ENCODE measurements at places on chromosomes 2 and 18. TPM values are rescaled to one million over a fixed set of nuclear protein-coding genes. Genes with fewer than 3 reads are reported as not detected.

- DNase-seq: no peak
Observed at GRCh38 chr2:158926478-158926948, 41.9 kb upstream of the TANC1 start.

DNA sequence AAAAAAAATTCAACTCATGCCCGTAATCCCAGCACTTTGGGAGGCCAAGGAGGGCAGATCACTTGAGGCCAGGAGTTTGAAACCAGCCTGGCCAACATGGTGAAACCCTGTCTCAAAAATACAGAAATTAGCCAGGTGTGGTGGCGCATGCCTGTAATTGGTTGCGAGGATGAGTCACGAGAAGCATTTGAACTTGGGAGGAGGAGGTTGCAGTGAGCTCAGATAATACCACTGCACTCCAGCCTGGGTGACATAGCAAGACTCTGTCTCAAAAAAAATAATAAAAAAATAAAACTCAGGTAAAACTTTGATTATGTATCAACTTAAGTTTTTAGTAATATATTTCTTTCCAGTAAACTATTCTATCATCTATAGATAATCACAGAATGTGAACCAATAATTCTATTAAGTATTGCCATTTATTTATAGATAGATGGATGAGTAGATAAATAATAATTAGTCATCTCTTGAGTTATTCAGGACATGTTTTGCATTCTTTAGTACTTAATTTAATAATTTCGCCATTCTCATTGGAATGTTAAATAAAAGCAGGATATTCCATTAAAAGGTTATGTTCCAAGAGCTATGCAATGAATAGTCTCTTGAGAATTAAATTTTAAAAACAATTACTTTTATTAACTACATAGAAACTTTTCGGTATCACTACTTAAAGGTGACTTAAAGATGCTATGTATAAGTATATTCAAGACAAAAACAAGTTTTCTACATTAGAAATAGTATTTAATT lies 48.7 kb downstream of the WDPCP start:
- DNase-seq: no peak

- DNase-seq: no peak
Observed at GRCh38 chr2:118693287-118693822, 154.1 kb downstream of the EN1 start.

DNA sequence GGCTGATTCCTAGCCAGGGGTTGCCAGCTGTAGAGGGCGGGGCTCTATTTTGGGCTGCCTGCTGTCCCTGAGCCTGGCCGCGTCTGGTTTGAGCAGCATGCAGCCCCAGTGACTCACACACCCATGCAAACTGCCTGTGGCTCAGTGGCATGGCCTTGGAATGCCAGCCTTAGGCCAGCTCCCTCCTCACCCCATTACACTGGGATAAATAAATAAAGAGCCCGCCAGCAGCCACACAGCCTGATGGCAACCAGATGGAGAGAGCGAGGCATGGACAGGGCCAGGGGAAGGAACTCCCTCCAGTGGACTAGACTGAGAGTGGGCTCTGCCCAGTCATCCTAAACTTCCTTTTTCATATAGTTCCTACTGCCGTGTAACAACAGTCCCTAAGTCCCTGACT lies 18.3 kb downstream of the NHEJ1 start:
- no peak for DNase-seq

DNA sequence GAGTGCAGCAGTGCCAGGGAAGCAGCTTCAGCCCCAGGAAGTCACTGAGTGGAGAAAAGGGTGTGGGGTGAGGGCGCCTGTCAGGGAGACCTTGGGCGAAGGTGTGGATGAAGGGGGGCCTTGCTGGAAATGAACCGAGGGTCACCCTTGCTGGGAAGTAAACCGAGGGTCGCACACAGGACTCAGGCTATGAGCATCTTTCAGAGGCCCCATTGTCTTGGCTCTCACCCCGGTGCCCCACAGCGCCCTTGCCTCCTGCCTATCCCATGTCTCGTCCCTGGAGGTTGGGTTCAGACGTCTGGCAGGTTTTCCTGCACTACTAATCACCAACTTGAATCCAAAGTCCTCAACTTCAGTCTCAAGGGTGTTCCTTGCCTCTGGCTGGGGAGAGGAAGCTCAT lies 122.8 kb upstream of the PXDN start:
- DNase-seq: no peak

DNA sequence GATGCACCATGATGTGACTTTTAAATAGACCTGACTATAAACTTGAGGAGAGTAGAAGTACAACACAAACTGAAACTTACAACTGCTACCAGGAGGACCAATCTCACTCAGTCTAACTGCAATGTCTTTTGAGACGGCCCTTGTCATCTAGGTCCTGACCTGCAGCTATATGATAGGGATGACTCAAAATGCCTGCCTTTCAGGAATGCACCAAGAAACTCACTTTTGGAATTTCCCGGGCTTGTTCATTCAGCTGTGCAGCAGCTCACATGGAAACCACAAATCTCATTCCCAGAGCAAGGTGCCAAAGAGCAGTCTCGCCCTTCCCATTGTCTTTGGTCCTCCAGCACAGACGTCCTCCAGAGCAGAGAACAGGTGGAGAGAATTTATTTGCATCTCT lies 113.7 kb downstream of the SPOPL start:
- DNase-seq: no peak

DNA sequence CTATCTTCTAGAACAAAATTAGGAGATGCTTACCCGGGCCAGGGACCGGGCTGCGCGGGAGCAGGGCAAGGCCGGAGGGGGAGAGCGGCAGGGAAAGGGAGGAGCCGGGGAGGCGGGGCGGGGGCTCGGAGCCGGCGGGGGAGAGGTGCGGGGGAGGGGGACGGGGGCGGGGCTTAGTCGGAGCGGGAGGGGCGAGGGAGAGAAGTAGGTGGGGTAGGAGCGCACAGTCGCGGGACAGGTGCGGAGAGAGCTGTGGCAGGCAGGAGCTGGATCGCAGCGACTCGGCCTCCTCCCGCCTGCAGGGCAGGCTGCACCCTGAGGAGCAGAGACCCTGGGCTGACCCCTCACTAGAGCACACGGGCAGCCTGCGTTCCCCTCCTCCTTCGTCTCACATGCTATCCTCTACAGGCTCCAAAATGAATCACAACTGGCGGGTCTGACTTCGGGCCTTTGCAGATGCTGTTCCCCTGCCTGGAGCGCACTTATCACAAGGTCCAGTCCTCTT lies 290.3 kb downstream of the CELF4 start:
- no peak for DNase-seq

Gene TPO
- 0.17 TPM for polyA plus RNA-seq
